Sigmoid colon (tissue), 7 donors: ENCODE measurements at places on chromosomes 16 and 17. TPM values are rescaled to one million over a fixed set of nuclear protein-coding genes. Genes with fewer than 3 reads are reported as not detected.
A peak's percentile ranks its signal among the peaks of the same experiment; 100 is the strongest.

- no peak for DNase-seq
Measured at GRCh38 chr17:17253406-17253805, 16.4 kb upstream of the FLCN start.

- no peak for DNase-seq
Measured at GRCh38 chr16:50038286-50038685, 13.3 kb downstream of the CNEP1R1 start.

- no peak for DNase-seq
Measured at GRCh38 chr17:40697297-40697696, 6.3 kb downstream of the KRT24 start.

- no peak for DNase-seq
Measured at GRCh38 chr17:29050176-29050575, 7.2 kb downstream of the PIPOX start.

GRCh38 chr17:5667871-5668270 is 83.6 kb upstream of the NLRP1 start:
- DNase-seq = no peak

DNA sequence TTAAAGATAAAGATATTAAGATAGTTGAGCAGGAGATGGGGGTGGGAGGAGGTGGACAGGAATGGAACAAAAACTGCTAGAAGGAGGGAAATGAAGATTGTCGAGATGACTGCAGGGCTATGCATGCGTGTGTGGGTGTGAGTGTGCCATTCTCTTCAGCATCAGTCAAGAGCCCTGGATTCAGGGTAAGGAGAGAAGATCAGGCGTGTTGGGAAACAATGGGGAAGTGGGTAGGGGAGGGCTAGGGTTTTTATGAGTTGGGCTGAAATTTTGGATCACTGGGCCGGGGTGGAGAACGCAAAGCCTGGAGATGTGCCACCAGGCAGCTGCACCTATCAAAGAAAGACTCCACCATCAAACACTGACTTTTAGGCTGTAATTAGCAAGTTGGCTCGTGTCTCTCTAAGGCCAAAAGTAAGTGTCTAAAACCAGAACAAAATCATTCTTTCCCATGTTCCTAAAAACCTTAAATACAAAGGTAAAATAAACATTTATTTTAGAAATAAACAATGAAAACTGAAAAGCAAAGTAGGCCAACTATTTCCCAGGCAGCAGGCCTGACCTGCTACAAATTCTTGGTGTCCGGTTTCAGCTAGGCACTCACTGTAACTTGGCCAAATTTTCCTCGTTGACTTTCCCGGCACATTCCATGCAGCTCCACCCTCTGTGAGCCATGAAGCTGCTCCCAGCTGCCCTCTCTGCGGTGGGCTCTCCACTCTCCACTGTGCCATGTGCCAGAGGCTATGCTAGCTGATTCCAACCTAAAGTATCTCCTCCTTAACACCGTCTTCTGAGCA is 4.2 kb downstream of the CDRT4 start:
- peak; percentile 78 for DNase-seq

GRCh38 chr16:19294156-19294649 is 8.7 kb downstream of the CLEC19A start:
- peak; percentile 72 for DNase-seq

GRCh38 chr16:11988258-11988978 is 11.9 kb downstream of the SNX29 start:
- DNase-seq = no peak

GRCh38 chr16:82713778-82714177 is 87.0 kb downstream of the CDH13 start:
- no peak for DNase-seq

GRCh38 chr16:53768167-53768566 is 64.2 kb downstream of the FTO start:
- DNase-seq = no peak

- no peak for DNase-seq
Measured at GRCh38 chr16:10668322-10669045, 26.2 kb downstream of the TEKT5 start.

DNA sequence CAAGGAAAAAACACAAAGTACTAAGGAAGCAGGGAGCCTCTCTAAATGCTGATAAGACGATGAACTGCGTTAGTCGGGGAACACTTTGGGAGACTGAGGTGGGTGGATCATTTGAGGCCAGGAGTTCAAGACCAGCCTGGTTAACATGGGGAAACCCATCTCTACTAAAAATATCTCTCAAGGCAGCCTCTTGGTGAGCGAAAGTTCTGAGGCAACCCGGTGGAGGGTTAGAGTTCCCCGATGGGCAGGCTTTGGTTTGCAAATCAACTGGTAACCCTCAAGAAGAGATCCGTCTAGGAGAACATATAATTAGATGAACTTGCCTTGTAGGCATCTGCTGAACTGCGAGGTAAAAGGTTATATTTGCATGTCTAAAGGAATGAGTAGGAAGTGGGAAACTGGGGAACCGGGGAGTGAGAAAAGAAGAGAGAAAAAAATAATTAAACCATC is 44.6 kb downstream of the WSB1 start:
- DNase-seq = no peak

- DNase-seq = no peak
Measured at GRCh38 chr17:79183043-79183292, 108.3 kb downstream of the ENGASE start.

DNA sequence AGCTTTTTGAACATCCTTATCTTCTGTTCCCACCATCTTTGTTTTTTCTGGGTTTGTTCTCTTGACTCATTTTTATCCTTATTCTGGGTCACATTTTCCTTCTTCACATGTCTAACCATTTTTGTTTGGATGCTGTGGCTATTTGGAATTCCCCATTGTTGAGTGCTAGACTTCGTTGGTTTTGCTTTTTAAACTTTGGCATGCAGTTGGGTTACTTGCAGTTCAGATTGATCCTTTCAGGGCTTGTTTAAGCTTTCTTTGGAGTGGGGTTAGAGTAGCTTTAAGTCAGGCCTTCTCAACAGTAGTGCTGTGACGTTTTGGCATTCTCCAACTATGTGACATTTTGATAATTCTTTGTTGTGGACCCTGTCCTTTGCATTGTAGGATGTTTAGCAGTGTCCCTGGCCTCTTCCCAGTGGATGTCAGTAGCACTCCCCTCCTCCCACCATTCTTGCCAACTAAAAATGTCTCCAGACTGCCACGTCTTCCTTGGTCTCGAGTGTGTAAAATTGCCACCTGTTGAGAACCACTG is 21.1 kb downstream of the PRMT7 start:
- DNase-seq = no peak

DNA sequence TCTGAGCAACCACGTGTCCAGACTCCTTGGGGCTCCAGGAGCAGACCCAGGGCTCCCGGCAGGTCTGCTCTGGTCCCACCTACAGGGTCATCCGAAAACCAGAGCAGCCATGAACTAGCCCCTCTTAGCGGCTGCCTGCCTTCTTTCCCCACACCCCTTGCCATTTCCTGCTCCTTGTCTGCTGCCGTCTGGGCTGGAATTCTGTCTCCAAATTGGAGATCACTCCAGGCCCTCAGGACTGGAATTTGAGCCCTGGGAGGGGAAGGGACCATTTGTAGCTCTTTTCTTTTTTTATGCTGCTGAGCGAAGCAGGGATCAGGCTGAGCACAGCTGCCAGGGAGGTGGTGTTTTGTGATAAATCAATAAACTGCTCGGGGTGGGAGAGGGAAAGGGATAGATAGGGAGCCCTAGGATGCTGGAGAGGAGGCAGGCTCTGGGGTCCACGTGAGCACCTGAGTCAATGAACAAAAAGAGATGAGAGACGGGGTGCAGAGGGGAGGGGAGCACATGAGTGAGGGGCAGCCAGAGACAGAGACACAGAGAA is 257.5 kb downstream of the ENGASE start:
- DNase-seq = no peak

DNA sequence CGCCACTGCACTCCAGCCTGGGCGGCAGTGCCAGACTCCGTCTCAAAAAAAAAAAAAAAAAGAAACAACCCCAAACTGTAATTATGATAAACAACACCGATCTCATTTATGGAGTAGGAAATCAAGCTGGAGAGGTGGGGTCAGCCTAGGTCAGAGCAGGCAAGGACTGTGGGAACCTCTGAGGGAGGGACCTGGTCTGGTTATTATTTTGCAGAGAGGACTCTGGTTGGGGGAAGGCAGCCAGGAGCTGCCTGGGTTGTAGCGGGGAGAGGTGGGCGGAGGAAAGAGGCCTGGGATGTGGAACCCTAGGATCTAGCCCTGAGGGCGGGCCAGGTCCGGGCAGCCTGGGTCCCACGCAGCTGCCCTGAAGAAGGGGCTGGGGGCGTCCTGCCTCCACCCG is 10.9 kb upstream of the HS3ST6 start:
- no peak for DNase-seq

DNA sequence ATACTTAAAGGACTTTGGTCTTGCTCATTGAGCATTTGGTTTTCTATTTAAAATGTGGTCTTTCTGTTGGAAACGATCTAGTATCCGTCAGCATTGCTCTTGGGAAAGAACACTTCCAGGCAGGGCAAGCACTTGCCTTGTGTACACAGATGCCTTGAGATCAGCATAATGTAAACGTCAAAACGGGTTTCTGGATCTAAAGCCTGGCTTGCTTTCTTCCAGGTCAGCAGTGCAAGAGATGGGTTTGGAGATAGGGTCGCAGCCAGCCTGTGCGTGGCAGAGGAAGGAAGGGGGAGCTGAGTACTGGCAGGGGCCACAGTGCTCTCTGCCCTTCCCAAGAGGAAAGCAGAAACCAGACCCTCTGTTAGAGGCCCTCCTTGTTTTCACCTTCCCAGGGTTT is 175.5 kb downstream of the LGALS9B start:
- no peak for DNase-seq

DNA sequence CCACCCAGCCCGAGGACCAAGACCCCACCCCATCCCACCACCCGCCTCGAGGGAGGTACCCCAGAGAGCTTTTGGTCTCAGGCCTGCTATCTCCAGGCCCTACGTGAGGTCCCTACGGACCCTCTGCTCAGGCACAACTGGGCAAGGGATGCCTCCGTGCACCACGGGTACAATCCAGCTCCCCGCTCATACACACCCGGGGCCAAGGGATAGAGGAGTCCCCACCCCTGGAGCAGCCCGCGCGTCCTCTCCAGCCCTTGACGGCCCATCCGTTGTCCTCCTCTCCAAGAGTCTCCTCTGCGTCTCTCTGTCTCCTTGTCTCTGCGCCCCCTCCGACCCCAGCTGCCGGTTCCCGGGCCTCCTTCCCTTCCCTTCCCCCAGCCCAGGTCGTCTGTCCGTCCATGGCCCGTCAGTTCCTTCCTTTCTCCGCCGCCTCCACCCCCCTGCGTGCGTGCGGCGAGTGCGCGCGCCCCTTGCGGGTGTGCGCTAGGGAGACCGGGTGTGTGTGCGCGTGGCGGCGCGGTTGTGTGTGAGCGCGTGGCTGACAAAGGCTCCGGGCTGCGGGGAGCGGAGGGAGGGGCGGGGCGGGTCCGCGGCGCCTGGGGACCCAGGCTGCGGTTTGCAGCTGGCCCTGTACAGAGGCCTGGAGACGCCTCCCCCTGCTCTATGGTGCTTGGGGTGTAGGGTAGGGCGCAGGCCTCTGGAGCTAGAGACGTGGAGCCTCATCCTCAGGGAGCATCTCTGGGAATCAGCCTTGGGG is 930 bp downstream of the SPNS2 start:
- no peak for DNase-seq

GRCh38 chr17:68143425-68143824 is 104.4 kb upstream of the AMZ2 start:
- no peak for DNase-seq

DNA sequence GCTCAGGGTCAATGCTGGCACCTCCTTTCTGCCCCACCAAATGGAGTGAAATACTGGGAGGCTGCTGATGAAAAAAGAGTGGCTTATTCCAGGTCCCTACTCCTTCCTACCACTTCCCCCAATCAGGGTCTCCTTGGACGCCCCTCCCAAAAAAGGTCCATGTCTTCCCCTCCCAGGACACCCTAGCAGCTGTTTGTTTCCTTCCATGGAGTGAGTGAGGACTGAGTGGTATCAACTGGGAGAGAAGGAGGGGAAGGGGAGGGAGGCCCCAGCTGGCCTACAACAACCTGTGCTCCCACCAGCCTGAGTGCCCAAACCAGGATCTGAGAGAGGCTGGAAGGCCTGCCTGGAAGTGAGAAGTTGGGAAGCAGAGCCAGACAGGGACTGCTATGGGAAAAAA is 28.7 kb upstream of the NGFR start:
- DNase-seq = no peak

DNA sequence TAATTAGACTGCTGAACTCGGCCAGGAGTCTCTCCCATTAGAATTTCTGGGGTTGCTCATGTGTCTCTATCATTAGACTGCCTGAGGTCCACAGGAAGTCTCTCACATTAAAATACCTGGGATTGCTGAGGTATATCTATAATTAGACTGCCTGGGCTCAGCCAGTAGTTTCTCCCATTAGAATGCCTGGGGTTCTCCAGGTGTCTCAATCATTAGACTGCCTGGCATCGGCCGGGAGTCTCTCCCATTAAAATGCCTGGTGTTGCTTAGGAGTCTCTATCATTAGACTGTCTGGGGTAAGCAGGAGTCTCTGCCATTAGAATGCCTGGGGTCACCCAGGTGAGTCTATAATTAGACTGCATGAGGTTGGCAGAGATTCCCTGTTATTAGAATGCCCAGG is 2233.4 kb downstream of the TP53TG3F start:
- DNase-seq = no peak

GRCh38 chr17:12388226-12388625 is 277.5 kb upstream of the MYOCD start:
- DNase-seq = no peak

- peak; percentile 80 for DNase-seq
Measured at GRCh38 chr17:7587420-7588151, 2.3 kb downstream of the SOX15 start.

- peak; percentile 91 for DNase-seq
Measured at GRCh38 chr17:39699818-39700147, at the start of gene ERBB2. Gene ERBB2 (plus strand): TSS chr17:39700064. CDS start chr17:39700239, 175 bp downstream.

- DNase-seq = peak; percentile 41
Measured at GRCh38 chr17:41678411-41678906, 10.2 kb upstream of the EIF1 start.

DNA sequence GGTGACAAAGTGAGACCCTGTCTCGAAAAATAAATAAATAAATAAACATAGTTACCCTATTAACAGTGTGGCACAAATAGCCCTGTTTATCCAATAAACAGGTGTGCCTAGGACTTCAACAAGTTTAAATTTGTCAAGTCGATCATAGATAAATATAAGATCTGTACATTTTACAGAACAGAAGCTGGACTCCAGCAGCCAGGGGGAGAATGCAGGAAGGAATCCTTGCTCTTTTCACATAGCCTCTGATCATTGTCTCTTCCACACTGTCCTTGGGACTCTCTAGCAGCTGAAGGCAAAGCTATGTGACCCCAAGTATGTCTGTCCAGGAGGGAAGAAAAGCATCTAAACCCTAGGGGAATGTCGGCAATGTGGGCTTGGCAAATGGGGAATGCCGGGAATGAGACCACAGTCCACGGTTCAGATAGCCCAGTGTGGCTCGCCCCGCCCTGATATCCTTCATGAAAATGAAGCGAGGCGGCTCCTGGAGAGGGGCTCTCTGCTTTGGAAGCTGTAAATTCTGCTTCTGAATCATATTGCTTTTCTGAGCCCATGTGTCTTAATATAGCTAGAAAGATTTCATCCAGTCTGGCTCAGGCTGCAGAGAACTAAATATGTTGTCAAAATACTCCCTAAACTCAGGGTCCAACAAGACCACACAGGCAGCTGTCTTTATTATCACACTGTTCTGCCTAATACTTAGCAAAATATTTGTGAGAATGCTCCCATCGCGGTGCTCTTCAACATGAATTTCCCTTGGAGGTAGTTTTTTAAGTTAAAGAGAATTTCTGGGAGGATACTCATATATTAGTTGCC is 24.9 kb upstream of the GRB2 start:
- DNase-seq = no peak

TEX14 gene
- total RNA-seq = 0.14 TPM

CHST5 gene
- total RNA-seq = not detected

TEKT5 gene
- total RNA-seq = 0.83 TPM

ZMYND15 gene
- 0.49 TPM for total RNA-seq

GRAP gene
- 2.8 TPM for total RNA-seq

CHD9NB gene
- total RNA-seq = not detected

ABCC6 gene
- total RNA-seq = not detected

IRX5 gene
- not detected for total RNA-seq

LGALS9C gene
- total RNA-seq = 0.83 TPM

CSH1 gene
- total RNA-seq = not detected
